ENCODE measurements at places on chromosomes 16 and 17. TPM values are rescaled to one million over a fixed set of nuclear protein-coding genes. Genes with fewer than 3 reads are reported as not detected.

- H3K27me3 ChIP-seq: no peaks in the 10 kb centered on the region
- H3K4me3 ChIP-seq: no peak overlapping the region
- peak; percentile 79 for DNase-seq
Measured at GRCh38 chr16:87560428-87561199, 41.7 kb upstream of the JPH3 start.

- no peak overlapping the region for H3K4me3 ChIP-seq
- H3K27me3 ChIP-seq: no peaks in the 10 kb centered on the region
- peaks cover 11% of the 10 kb centered on the region for H3K4me1 ChIP-seq
- no peak for DNase-seq
- no peak overlapping the region for H3K27ac ChIP-seq
- no peaks in the 10 kb centered on the region for H3K36me3 ChIP-seq
Measured at GRCh38 chr16:50396761-50397535, 28.2 kb upstream of the BRD7 start.

The ABCA3 gene
- total RNA-seq: 0.87 TPM

The TCF25 gene
- 71.8 TPM for total RNA-seq

The INCA1 gene
- total RNA-seq: not detected

The SLC6A2 gene
- total RNA-seq: not detected

DNA sequence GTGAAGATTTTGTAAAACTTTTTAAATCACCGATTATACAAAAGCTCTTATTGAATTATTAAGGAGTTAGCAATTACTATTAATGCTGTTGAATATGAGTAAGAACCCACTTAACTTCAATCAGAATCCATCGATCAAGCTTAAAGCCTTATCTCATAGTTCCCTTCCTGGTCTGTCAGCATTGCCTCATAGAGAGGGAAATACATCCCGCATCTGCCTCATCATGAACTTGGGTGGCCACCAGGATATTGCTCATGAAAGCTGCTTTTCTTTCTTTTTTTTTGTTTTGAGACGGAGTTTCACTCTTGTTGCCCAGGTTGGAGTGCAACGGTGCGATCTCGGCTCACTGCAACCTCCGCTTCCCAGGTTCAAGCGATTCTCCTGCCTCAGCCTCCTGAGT lies 66.7 kb downstream of the PIGL start:
- H3K27me3 ChIP-seq: no peaks in the 10 kb centered on the region
- H3K36me3 ChIP-seq: no peaks in the 10 kb centered on the region
- no peak overlapping the region for H3K4me3 ChIP-seq
- peaks cover 34% of the 10 kb centered on the region for H3K4me1 ChIP-seq

- no peak overlapping the region for H3K27ac ChIP-seq
- no peaks in the 10 kb centered on the region for H3K36me3 ChIP-seq
- H3K4me1 ChIP-seq: peaks cover 16% of the 10 kb centered on the region
- no peak for DNase-seq
- H3K4me3 ChIP-seq: peak overlapping the region; percentile 83
Measured at GRCh38 chr16:30996324-30996984, 11.4 kb downstream of the HSD3B7 start.

- DNase-seq: no peak
- no peaks in the 10 kb centered on the region for H3K36me3 ChIP-seq
- H3K27ac ChIP-seq: no peak overlapping the region
Measured at GRCh38 chr17:82694647-82695046, 3.9 kb downstream of the RAB40B start.

GRCh38 chr16:26752166-26752565 lies 314.6 kb upstream of the C16orf82 start:
- no peaks in the 10 kb centered on the region for H3K27me3 ChIP-seq
- H3K4me1 ChIP-seq: no peaks in the 10 kb centered on the region
- no peak overlapping the region for H3K27ac ChIP-seq
- H3K4me3 ChIP-seq: no peak overlapping the region
- no peak for DNase-seq
- no peaks in the 10 kb centered on the region for H3K36me3 ChIP-seq

- 0 out of 2 replicates have a peak overlapping the region, but pooled peaks have one; percentile 21 for H3K27ac ChIP-seq
- peaks cover 1% of the 10 kb centered on the region for H3K36me3 ChIP-seq
- H3K27me3 ChIP-seq: no peaks in the 10 kb centered on the region
- H3K4me1 ChIP-seq: peaks cover 38% of the 10 kb centered on the region
- H3K4me3 ChIP-seq: no peak overlapping the region
- peak; percentile 45 for DNase-seq
Measured at GRCh38 chr16:53805113-53805512, 101.2 kb downstream of the FTO start.

The TAOK2 gene
- 30.7 TPM for total RNA-seq

DNA sequence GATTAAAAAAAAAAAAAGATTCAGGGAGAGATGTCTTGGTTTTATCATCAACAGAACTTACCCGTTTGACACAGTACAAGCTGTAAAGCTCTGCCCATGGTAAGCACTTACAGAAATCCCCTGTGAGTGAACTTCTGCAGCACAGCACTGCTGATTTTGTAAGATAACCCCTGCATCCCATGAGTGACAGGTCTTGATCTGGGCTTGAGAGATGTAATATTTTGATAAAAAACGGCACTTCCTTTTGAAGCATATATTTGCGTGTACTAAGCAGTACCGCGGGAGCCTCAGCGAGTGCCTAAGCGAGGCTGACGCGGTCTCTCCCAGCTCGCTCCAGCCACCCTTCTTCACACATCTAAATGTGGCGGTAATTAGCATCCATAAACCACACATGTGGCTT lies 50.5 kb downstream of the IKZF3 start:
- H3K4me1 ChIP-seq: peaks cover 23% of the 10 kb centered on the region
- no peak overlapping the region for H3K27ac ChIP-seq
- no peaks in the 10 kb centered on the region for H3K27me3 ChIP-seq
- no peak for DNase-seq

GRCh38 chr17:16491131-16491702 lies 776 bp downstream of the LRRC75A start:
- H3K27ac ChIP-seq: no peak overlapping the region
- peaks cover 38% of the 10 kb centered on the region for H3K4me1 ChIP-seq
- DNase-seq: no peak

DNA sequence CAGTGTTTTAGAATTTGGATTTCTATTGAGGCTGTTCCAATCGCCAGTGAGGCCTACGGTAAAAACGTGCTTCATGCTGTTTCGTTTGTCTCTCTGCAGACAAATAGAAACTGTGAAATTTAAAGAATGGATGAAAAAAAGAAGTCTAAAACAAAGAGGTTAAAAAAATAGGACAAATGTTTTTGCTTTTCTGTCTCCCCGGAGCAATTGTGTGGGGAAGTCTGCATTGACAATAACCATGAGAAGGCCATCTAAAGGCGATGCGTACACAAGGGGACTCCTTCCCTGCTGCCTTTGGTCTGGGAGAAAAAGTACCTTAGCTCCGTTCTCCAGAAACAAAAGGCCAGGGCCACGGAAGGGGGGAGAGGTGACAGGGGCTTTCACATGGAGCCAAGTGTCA lies 4.6 kb upstream of the ZFHX3 start:
- H3K36me3 ChIP-seq: no peaks in the 10 kb centered on the region
- H3K4me1 ChIP-seq: peaks cover 12% of the 10 kb centered on the region

DNA sequence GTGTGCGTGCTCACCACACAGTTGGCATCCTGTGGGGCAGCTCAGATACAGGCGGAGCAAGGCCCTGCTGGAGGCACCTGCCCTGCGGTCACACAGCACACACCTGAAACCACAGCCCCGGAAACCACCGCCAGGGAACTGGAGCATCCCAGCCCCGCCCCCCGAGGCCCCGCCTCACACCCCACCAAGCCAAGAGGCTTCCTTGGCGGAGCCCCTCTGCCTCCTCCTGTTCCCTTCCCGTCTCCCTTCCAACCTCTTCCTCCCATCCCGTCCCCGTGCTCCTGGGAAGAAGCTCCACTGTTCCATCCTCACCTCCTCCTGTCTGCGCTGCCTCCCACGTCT lies 205.5 kb downstream of the NTN1 start:
- H3K27ac ChIP-seq: no peak overlapping the region
- H3K27me3 ChIP-seq: no peaks in the 10 kb centered on the region

The ITGAD gene
- not detected for total RNA-seq

DNA sequence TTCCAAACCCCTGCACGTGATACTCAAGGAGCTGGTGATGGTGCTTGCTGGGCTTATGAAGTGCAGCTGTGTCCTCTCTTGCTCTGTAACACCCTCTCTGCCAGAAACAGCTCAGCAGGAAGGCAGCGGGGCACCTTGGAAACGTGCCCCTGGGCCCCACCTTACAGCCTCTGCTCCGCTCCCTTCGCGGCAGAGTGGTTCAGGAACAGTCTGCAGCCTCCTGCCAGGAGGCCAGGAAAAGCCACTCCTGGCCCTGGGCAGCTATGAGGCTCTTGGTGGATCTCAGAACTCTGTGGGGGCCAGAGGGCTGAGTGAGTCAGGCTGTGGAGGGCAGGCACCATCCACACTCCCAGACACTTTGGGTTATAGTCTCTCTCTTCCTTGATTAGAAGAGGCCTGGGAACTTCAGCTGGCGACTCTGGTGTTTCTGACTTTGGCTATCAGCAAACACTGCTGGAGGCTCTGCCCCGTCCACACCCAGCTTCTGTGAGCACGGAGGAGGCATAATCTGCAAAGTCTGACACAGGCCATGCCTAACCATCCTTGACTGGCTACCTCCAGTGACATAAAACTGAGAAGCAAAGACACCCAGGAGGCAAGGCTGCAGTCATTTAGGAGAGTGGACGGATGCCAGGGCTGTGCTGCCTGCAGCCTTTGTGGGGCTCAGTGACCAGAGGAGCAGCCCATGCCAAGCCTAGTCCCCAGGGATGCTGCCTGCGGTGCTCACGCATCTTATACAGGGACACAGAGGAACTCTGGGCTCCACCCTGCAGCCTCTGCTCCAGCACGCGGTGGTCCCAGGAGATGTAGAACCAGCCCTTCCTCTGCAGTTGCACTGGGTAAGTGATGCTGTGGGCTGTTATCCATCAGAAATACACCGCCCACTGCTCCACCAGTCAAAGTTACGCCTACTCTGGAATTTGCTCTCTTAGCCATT lies 65.3 kb downstream of the METRNL start:
- DNase-seq: no peak
- no peaks in the 10 kb centered on the region for H3K36me3 ChIP-seq
- H3K27ac ChIP-seq: no peak overlapping the region
- H3K27me3 ChIP-seq: peaks cover 8% of the 10 kb centered on the region
- H3K4me3 ChIP-seq: peak overlapping the region; percentile 17

DNA sequence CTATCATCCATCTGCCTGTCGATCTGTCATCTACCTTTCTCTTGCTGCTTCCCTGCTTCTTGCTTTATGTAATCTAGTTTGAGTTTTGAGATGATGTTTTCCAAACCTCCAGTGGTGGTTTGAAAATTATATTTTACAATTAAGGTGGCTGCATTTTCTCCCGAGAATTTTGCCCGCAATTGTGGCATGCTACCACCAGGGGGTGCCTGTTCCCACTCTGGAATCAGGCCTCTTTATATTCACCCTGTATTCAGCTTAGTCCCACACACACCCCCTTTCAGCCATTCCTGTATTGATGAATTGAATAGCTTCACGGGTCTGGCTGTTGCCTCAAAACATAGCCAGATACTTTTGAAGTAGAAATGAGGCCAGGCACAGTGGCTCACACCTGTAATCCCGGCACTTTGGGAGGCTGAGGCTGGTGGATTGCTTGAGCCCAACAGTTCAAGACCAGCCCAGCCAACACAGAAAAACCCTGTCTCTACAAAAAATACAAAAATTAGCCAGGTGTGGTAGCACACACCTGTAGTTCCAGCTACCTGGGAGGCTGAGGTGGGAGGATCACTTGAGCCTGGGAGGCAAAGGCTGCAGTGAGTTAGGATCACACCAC lies 3.2 kb downstream of the PRSS22 start:
- no peak overlapping the region for H3K27ac ChIP-seq
- H3K27me3 ChIP-seq: no peaks in the 10 kb centered on the region

- no peaks in the 10 kb centered on the region for H3K27me3 ChIP-seq
- peaks cover 43% of the 10 kb centered on the region for H3K4me1 ChIP-seq
- H3K4me3 ChIP-seq: peak overlapping the region; percentile 97
- peak overlapping the region; percentile 91 for H3K27ac ChIP-seq
- 0 out of 2 replicates have a peak, but pooled peaks cover 3% of the 10 kb centered on the region for H3K36me3 ChIP-seq
- peak; percentile 83 for DNase-seq
Measured at GRCh38 chr17:17681744-17682292, 560 bp downstream of the RAI1 start.

DNA sequence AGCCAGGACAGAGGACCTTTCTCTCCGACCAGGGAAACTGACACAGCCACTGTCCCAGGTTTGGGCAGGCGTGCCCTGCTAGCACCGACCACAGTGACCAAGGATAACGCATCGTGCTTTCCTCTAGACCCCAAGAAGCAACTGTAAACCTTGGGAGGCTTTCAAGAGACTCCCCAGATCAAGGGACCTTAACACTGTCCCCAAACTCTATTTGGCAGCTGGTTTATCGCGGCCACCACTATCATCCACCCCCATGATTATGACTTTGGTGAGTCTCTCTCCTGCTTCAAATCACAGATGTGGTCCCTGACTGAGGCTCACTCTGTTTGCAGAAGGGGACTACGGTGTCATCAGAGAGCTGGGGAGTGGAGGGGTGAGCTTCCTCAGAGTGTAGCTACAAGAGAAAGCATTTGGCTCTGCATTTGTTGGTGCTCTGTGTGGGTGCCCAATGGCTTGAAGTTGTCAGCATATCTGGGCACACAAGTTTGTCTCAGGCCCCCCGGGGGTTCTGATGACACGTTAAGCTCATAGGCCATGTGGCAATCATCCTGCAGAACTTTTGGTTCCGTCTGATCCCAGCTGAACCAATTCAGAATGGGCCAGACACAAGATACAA lies 408.0 kb downstream of the SLC39A11 start:
- no peaks in the 10 kb centered on the region for H3K36me3 ChIP-seq
- H3K27me3 ChIP-seq: no peaks in the 10 kb centered on the region
- no peak overlapping the region for H3K27ac ChIP-seq
- DNase-seq: no peak

DNA sequence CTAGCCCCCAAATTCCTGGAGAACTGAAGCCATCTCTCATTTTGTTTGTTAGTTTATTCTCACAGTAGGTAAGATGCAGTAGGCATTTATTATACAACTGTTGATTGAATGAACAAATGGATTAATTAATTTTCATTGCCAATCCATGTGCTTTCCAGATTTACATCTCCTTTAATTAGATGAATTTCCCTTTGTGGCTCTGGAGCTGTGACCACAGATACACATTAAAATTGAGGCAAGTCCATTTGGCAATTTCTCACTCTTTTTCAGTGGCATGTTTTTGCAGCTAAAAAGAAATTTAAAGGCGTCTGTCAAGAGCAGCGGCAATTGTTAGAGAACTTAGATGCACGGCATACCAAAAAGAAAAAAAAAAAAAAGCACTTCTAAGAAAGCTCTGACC lies 635.4 kb upstream of the SOX9 start:
- H3K4me1 ChIP-seq: no peaks in the 10 kb centered on the region
- H3K4me3 ChIP-seq: no peak overlapping the region
- no peaks in the 10 kb centered on the region for H3K27me3 ChIP-seq
- no peak for DNase-seq
- H3K27ac ChIP-seq: no peak overlapping the region
- H3K36me3 ChIP-seq: no peaks in the 10 kb centered on the region

- no peak overlapping the region for H3K4me3 ChIP-seq
- peak; percentile 44 for DNase-seq
- no peaks in the 10 kb centered on the region for H3K36me3 ChIP-seq
- H3K4me1 ChIP-seq: no peaks in the 10 kb centered on the region
- no peaks in the 10 kb centered on the region for H3K27me3 ChIP-seq
Measured at GRCh38 chr16:66026211-66026610, 340.3 kb upstream of the CDH5 start.

The SRL gene
- total RNA-seq: not detected

GRCh38 chr17:74748279-74748528 lies 224 bp upstream of the NHERF1 start:
- peaks cover 23% of the 10 kb centered on the region for H3K4me1 ChIP-seq
- H3K27me3 ChIP-seq: no peaks in the 10 kb centered on the region
- peak overlapping the region; percentile 99 for H3K4me3 ChIP-seq
- no peak for DNase-seq
- H3K36me3 ChIP-seq: peaks cover 7% of the 10 kb centered on the region
- no peak overlapping the region for H3K27ac ChIP-seq

The RSKR gene
- 33.5 TPM for total RNA-seq

Data from Karpas-422 (cell line).